ENCODE measurements at places on chromosomes 1 and 21.

GRCh38 chr1:29864431-29865022, 628.2 kb downstream of the PTPRU start:
- no peak for DNase-seq

GRCh38 chr21:28267449-28267848, 725.2 kb downstream of the LTN1 start:
- no peak for DNase-seq

DNA sequence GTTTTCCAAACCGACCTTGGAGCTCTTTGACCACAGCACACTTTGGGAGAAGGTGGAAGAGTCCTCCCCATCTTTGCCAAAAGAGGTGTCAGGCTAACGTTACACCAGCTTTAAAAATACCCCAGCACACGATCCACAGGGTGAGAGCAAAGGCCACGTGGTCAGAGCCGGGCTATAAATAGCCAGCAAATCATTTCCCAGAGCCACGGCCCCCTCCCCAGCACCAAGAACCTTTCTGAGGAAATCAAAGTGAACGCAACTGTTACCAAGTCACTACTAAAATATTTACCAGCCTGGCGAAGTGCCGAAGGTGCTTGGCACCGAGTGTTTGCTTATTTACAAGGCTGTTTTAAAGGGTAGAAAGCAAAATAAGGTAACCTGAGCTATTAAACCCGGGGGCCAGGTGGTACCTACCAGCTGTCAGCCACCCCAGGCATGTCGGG, 72.4 kb downstream of the CASZ1 start:
- no peak for DNase-seq

DNA sequence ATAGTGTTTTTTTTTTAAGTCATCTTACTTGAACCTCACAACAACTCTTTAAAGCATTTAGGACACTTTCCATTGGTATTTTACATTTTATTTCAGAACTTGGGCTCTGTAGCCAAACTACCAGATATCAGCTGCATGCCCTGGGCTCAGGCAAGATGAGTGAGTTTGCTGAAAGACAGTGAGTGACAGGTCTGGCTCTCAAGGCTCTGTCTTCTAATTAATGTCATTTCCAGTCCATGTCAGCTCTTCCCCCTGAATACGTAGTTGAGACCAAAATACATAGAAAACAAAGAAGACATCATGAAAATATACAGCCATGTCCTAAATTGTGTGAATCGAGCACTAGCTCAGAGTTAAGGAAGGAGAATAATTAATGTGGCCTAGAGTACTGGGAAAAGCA, 39.7 kb downstream of the PRRX1 start:
- DNase-seq = no peak

DNA sequence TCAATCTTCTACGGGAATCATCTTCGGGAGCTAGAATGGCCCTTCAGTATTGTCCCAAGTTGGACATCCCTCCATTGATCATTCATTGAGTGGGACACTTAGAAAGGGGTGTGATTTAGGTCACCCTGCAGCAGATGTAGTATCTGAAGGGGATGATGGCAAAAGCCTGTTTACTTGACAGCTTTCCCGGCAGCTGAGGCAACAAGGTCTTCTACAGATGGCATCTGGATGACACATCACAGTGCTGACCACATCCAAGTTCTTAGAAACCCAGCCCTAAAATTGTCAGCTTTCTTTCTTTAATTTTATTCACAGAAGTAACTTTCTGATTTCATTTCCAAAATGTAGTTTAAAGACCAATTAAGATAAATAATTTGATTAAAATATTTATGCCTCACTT, 150.3 kb downstream of the AMY1C start:
- DNase-seq = no peak

GRCh38 chr1:46667782-46668760, at the start of gene ATPAF1:
Gene ATPAF1, minus strand, starts transcription at chr1:46668364. Its CDS starts 42 bp downstream, at chr1:46668322.
- DNase-seq = peak; percentile 92

DNA sequence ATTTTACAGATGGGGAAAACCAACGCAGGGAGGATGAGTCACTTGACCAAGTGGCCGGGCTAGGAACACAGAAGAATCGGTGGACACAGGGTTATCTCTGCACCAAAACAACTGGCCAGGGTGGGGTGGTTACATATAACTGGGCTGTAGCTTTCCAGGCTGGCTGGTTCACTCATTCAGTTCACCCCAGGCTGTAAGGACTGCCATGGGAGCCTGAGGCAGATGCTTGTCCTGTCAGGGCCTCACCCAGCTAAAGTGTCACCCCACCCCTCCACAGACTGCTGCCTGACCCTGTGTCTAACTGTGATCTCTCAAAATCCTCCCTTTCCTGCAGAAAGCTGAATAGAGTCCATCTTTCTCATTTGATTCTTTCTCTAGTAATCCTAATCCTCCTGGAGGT, 387.3 kb downstream of the RYR2 start:
- no peak for DNase-seq

DNA sequence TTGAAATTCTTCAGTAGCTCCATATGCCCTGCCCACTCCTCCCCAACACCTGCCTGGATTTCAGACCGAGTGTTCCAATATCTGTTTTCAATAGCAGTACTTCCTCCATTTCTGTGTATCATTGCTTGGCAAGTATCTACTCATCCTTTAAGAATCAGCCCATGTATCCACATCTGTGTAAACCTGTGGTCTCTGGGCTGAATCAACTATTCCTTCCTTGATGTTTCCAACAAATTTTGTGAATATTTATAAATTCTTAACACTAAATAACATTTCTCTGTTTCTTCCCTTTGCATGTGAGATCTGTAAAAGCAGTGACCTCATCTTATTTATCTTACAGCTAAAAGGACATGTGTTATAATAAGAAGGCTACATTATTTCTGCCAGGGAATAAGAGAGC, 26.0 kb upstream of the UAP1 start:
- no peak for DNase-seq
